CD4-positive, CD25-positive, alpha-beta regulatory T cell (primary cell): ENCODE measurements at places on chromosomes 7 and 10. TPM values are rescaled to one million over a fixed set of nuclear protein-coding genes. Genes with fewer than 3 reads are reported as not detected.

- no peak for DNase-seq
Measured at GRCh38 chr10:88314362-88314761, 268.8 kb downstream of the RNLS start.

- peak; percentile 27 for DNase-seq
Measured at GRCh38 chr7:29878081-29878688, 71.9 kb downstream of the WIPF3 start.

Gene CDK1
- total RNA-seq = 2.1 TPM

DNA sequence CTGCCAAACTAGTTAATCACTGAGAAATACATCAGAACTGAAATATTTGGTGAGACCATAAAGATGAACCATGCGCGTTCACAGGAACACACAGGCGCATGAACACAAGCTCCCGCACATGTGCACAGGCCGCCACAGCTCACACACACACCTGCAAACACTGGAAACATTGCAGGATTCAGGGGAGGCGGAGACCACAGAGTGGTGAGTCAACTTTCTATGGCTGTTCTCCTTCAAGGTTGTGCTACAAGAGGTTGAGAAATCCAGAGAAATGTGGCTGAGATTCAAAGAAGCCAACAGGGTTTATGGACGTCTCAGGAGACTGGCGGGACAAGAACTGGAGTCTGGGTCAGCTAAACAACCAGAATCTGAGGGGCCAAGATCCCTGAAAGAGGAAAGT, 17.8 kb downstream of the ESYT2 start:
- DNase-seq = no peak

DNA sequence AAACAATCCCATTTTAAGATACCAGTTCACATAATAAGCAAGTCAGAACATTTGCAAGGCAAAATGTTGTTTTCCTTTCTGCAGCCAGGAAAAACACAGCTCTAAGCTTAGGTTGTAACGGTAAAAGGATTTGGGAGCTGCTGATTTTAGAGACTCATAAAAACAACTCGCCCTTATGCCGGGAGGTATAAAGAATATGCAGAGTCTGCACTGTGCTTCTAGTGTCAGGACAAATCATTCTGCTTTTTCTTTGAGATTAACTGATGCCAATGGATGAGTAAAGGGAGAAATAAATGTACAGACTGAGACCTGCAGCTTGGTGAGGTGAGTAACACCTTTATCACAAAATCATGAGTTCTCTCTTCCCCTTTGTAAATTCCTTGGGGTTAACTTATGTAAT, 2.0 kb upstream of the SFR1 start:
- DNase-seq = no peak

GRCh38 chr10:75165684-75166622, 44.6 kb upstream of the VDAC2 start:
- DNase-seq = no peak

DNA sequence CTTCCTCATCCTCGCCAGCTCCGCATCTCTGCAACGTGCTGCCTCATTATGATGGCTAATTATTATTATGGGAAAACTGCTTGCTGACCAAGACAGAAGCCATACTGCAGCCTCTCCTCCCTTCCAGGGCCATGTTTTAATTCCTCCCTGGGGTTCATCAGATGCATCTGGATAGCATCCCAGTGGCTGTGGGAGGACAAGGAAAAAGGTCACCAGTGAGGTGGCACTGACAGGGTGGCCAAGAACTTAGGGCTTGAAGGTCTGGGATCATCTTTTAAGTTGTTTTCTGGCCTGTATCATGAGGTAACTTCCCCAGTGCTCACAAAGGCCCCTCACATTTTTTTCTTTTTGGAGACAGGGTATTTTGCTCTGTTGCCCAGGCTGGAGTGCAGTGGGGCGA, 39.6 kb downstream of the KCNH2 start:
- no peak for DNase-seq

DNA sequence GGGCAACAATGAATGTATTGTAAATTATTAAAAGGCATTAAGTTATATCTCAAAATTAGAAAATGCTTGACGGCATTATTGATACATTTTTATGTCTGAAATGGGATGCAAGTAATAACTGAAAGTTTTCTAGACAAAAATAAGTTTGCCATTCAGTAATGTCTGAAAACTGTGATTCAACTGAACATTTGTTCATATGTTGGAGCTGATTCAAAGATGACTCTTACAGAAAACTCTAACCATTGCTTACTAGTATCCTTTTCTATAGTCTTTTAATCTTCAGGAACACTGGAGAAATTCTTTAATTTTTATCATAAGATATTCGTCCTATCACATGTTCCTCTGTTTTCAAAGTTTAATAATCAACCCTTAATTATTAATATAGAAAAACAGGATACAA, 71.1 kb upstream of the TFEC start:
- no peak for DNase-seq

DNA sequence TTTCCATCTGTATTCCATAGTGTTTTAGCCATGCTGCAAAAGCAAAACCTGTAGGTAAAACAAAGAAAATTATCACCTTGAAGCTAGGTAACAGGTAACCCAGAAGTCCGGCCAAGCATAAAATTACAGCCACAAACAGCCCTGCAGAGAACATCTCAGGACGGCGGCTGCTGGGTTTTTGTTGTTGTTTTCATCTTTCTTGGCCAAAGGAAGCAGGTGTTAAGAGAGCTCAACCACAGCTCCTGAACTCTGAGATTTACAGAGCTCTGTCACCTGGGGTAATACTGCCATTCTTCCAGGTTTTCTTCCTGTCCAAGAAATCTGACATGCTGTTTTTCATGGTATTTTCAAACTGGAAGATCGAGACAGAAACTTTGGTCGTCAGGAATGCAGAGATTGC, 847 bp upstream of the SCIN start:
- DNase-seq = no peak

Gene RBP3
- not detected for total RNA-seq

DNA sequence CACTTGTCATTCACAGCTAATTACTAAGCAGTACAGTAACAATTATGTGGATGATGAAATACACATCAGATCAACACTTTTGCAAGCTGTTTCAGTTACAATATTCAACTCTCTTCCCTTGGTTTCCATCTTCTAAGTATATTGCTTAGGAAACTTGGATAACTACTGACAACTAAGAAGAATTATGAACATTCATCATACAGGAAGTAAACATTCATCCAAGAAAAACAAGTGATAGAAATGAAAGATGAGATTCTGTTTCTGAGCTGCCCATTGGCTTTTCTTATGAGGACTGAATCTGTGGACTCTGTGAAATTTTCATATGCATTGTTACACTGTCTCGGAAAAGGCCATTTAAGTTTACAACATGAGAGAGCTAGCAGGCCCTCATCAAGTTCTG, 240.2 kb downstream of the PRKG1 start:
- no peak for DNase-seq

Gene GPR158
- total RNA-seq = not detected

Gene ELN
- 0.35 TPM for total RNA-seq

GRCh38 chr10:3068968-3069737, 1.8 kb downstream of the PFKP start:
- peak; percentile 31 for DNase-seq

GRCh38 chr7:19117091-19117869, at the start of gene TWIST1:
TSS of gene TWIST1 (minus strand) at chr7:19117636. CDS start at chr7:19117321, 315 bp downstream.
- DNase-seq = no peak

GRCh38 chr7:142383841-142384492, 126.1 kb upstream of the PRSS58 start:
- no peak for DNase-seq

- peak; percentile 50 for DNase-seq
Measured at GRCh38 chr7:94656925-94657731, 1.2 kb upstream of the SGCE start.

Gene SLC18A3
- not detected for total RNA-seq

DNA sequence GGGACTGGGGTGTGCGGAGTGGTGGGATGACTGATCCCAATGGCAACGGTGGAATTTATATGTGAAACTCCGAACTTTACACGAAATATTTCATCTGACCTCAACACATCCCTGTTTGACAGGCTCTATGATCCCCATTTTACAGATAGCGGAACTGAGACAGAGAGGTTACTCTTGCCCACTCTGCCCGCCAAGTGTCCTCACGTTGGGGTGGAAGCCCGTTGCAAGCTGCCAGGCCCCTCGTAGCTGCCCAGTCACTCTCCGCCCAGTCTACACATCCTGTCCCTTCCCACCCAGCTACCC, 397 bp upstream of the NFE2L3 start:
- no peak for DNase-seq

Gene FZD8
- 0.12 TPM for total RNA-seq

GRCh38 chr7:40715053-40715430, 580.2 kb downstream of the SUGCT start:
- no peak for DNase-seq

- no peak for DNase-seq
Measured at GRCh38 chr10:130464426-130464825, 328.2 kb downstream of the GLRX3 start.

Gene GJD4
- not detected for total RNA-seq

Gene ADK
- 33.3 TPM for total RNA-seq

Gene EIF5AL1
- not detected for total RNA-seq

Gene CNPY1
- not detected for total RNA-seq

- DNase-seq = no peak
Measured at GRCh38 chr7:36795451-36796021, 71.2 kb upstream of the AOAH start.

DNA sequence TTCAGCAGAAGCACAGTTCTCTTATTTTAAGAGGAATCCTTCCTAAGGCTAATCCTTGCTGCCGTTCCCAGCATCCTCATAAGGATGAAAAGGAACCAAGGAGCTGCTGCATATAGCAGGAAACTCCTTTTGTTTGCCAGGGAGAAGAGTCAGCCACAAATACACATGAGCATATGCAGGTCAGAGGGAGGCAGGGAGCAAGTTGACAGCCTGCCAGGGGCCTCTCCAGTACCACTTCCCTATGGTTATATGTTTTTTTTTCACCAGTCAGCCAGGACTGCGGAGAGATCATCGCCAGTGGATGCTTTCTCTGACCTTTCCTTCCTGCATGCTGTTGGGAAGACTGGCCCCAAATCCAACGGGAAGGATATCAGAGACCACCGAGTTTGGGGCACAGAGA, 39.8 kb downstream of the SLC35B4 start:
- DNase-seq = no peak
